ENCODE measurements at places on chromosomes 7 and 10.

DNA sequence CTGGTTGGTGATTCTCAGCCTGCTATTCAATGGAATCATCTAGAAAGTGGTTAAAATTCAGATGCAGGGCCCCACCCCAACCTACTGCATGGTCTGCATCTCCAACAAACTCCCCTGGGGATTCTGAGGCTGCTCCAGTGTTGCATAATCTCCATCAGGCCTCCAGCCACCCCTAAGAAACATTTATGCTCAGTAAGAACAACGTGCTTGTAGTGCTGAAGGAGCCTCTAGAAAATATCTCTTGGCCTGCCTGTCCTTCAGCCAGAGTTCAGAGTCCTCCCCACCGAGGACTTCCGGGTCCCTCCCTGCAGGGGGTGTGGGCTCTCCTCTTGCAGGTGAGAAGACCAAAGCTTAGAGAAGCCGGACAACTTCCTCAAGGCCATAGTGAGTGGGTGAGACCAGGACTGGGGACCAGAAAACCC, 159.8 kb downstream of the SH3PXD2A start:
- H3K36me3 ChIP-seq = no peaks in the 10 kb centered on the region
- peaks cover 12% of the 10 kb centered on the region for H3K4me1 ChIP-seq
- H3K27ac ChIP-seq = no peak overlapping the region
- H3K4me3 ChIP-seq = no peak overlapping the region
- H3K27me3 ChIP-seq = peaks cover 30% of the 10 kb centered on the region
- DNase-seq = no peak

GRCh38 chr7:30177965-30178364, 43.2 kb downstream of the MTURN start:
- H3K36me3 ChIP-seq = no peaks in the 10 kb centered on the region
- no peak for DNase-seq
- H3K27me3 ChIP-seq = no peaks in the 10 kb centered on the region
- H3K4me3 ChIP-seq = no peak overlapping the region
- no peaks in the 10 kb centered on the region for H3K4me1 ChIP-seq

DNA sequence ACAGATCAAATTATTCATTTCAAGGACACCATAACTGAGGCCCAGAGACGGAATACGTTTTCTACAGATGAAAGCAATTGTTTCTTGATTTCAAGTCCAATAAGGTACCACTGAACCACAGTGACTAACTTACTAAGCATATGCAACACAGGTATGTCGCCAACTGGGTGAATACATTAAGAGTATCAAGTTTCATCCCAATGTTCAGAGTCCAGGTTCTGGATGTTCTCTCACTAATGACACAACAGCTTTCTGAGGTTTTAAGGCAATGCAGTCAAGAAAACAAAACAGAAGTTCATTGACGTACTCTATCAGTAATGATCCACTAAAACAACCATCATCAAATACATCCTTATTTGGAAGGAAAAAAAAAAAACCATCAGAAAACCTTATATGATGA, 35.8 kb downstream of the NSUN6 start:
- H3K27ac ChIP-seq = no peak overlapping the region
- no peaks in the 10 kb centered on the region for H3K27me3 ChIP-seq
- no peaks in the 10 kb centered on the region for H3K36me3 ChIP-seq
- no peak for DNase-seq
- H3K4me1 ChIP-seq = no peaks in the 10 kb centered on the region

DNA sequence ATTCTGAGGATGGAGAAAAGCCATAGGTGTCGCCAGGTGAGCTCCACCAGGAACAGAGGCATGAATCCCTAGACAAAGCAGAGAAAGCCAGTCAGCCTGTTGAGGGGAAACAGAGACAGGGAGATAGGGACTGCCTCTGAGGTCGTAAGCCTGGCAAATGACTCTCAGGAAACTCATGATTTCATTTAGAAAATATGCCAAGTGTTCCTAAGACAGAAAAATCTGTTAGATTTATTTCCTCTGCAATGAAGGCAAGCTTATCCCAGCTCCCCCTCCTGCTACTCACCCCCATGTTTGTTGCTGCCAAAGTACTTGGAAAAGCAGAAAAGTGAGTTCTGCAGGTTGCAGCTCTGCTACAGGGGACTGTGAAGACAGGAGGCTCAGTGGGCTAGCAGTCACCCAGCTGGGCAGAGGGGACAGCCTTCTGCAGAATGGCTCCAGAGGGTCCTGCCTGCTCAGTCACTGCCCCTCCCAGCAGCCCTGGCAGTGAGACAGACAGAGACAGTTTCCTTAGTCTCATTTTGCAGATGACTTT, 184.3 kb downstream of the ADRA2A start:
- no peaks in the 10 kb centered on the region for H3K4me1 ChIP-seq
- H3K27ac ChIP-seq = no peak overlapping the region
- no peaks in the 10 kb centered on the region for H3K27me3 ChIP-seq
- no peak for DNase-seq
- H3K36me3 ChIP-seq = no peaks in the 10 kb centered on the region
- no peak overlapping the region for H3K4me3 ChIP-seq

DNA sequence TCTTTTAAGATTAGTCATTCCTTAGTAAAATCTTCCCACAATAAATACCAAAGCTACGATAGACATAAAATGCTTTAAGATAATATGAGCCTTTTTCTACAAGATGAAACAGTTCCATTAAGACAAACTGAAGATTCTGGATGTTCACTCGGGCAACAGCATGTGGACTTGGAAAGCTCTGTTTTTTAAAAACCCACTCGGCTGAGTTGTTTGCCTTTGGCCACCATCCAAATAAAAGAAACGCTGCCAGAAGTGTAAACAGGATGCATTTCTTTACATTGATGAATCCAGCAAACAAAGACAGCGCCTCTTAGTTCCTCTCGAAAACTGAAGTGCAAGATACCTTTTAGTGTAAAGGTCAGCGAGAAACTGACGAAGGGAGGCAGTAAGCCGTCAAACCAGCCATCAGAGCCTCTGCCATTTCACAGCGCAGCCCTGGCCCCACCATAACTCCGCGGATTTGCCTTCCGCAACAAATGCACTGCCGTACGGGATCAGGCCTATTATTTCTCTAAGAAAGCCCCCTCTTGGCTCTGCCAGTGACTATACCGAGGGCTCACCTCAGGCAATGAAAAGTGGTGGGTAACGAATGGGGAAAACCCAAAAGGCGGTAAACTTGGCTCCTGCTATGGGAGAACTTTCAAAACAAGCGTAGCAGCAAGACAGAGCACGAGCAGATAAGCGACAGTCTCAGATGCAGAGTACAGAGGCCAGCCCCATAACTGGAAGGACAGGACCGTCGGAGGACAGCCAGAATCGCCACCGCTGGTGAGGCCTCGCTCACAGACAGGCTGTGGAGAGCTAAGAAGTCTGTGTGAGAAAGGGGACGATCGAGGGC, 41.4 kb downstream of the GNA12 start:
- no peak overlapping the region for H3K4me3 ChIP-seq
- DNase-seq = peak; percentile 48
- 0 out of 2 replicates have a peak overlapping the region, but pooled peaks have one; percentile 7 for H3K27ac ChIP-seq
- H3K4me1 ChIP-seq = peaks cover 19% of the 10 kb centered on the region
- no peaks in the 10 kb centered on the region for H3K36me3 ChIP-seq
- no peaks in the 10 kb centered on the region for H3K27me3 ChIP-seq

DNA sequence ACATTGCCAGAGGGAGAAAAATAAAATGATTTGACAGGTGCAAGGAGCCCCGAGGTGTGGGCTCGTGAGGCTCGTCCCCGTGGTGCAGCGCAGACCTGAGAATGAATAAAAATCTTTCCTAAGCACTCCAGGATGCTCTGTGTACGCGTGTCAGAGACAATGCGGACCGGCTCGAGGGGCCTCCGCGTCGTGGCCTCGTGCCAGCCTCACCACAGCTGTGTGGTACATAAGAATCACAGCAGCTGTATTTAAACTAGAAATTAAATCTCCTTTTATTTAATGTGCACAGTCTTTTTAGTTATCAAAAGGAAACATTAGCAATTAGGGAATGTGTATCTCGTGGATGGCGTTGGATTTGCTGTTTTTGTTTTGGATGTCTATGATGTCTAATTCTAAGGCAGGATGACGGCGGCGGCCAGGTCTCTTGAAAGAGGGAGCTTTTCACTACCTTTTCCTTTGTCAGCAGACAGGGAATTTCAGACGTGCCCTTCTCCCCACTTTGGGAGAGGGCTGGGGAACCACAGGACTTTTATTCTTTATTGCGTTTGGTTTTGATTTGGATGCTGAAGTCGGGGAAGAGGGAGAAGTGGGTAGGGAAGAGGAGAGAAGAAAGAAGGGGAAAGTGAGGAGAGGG, 365.3 kb upstream of the SHH start:
- no peak for DNase-seq
- H3K4me3 ChIP-seq = no peak overlapping the region
- H3K36me3 ChIP-seq = no peaks in the 10 kb centered on the region
- H3K27ac ChIP-seq = no peak overlapping the region
- no peaks in the 10 kb centered on the region for H3K27me3 ChIP-seq

- H3K4me3 ChIP-seq = no peak overlapping the region
- peaks cover 7% of the 10 kb centered on the region for H3K4me1 ChIP-seq
- no peak for DNase-seq
Observed at GRCh38 chr10:80421050-80421706, 12.8 kb downstream of the PRXL2A start.

DNA sequence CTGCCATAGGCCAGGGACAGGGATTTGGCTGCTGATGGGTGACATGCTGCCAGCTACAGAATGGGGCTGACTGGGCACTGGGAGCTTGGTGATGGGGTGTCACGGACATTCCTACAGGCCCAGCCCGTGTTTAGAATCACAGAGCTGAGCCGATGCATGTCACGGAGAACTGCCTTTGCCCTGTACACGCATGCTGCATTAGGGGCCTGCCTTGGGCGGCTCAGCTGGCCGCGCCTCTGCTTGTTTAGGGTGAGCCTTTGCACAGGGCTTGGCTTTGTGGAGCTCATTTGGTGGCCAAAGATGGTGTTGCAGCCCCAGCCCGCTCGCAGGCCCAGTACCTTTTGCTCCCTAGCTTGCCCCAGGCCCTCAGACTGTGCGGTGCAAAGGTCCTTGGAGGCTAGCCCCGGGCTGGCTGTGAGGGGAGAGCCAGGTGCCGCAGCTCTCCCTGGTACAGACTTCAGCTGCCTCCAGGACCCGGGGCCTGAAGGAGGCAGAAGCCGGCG, 108.4 kb upstream of the BTBD16 start:
- DNase-seq = no peak
- peak overlapping the region; percentile 84 for H3K27ac ChIP-seq
- peaks cover 24% of the 10 kb centered on the region for H3K4me1 ChIP-seq
- peak overlapping the region; percentile 84 for H3K4me3 ChIP-seq
